CD4-positive, alpha-beta T cell treated with Interleukin-10 for 1 hour (primary cell): ENCODE measurements at places on chromosomes 12 and 14.

GRCh38 chr14:74945852-74946658 is 9.3 kb downstream of the PGF start:
- peak; percentile 79 for DNase-seq

DNA sequence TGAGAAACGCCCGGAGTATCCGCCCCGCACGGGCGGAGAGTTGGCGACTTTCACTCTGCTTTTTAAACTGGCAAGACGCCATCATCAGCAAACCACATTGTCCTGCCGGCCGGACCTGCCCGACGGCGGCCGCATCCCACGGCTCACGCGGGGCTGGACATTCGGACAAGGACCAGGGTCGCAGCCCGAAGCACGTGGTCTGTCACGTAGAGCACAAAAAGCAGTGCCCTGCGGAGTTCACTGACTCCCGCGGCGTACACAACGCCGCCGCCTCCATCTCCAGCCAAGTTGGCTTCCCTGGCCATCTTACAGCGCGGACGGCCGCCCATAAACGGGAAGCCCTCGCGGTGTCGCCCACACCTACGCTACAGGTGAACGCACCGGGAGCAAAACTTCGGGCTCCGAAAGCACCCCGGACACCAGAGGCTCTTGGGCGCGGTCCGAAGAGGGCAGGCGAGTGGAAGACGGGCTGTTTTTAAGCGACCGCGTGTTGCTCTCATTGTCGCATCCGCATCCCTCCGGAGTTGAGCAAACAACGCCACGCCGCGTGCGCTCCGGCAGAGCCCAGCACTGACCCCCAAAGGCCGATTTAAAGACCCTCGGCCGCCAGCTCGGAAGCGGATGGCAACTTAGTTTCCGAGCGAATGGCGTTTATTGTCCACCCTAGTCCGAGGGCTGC is 966 bp downstream of the SINHCAF start:
- DNase-seq, result peak; percentile 45

DNA sequence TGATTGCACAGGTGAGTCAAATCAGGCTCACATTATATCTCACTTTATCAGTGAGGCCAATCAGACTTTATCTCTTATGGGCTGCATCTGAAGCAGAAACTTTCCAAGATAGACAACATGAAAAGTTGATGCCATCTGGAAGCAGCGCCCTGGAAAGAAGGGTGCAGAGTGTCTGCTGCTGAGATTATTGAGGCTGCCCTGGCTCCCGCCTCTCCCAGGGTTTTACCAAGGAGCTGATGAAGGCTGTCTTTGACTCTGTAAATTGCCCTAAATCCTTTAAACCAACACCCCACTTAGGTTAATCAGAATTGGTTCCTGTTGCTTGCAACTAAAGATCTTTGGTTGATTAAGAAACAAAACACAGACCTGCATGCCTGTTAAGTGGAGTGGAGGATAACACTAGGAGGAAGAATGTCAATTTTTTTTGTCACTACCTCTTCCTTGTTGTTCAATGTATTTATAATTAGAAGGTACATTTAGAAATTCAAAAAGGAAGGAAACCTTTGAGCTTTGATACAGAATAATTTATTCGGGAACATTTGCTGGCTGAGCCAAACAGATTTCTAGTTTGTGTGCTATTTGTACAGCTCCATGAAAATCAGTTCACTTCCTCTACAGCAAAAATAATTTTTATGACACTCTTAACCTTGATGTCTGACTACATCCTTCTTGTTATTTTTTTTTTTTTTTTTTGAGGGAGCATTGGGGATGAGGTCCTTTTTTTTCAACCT is 104.1 kb downstream of the VEZT start:
- DNase-seq, result no peak

GRCh38 chr12:19819231-19819630 is 379.9 kb downstream of the AEBP2 start:
- DNase-seq, result no peak

DNA sequence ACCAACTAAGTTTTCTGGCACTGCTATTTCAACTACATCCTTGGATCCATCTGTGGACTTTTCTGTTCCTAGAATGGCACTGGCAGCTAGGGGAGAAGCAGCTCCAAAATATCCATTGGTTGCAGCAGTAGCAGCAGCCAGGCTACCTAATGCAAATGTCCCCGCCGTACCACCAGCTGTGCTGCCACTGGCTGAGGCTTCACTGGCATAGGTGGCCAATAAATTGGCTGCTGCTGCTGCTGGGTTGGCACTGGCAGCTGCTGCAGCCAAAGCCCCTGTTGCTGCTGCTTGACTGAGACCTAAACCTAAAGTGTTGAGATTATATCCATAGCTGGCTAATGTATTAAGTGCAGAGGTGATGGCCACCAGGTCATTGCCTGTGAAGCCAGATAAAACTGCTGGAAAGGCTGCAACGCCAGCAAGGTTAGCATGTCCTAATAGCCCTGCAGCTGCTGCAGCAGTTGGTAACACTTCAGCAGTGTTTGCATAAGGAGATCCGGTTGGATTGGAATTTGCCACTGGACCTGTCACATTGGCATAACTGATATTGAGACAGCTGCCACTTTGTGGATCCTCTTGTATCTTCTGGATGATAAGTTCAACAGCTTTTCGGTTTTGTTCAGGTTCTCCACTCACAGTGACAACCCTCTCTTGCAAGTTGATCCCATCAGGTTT is 149.5 kb downstream of the NOVA1 start:
- DNase-seq, result no peak

DNA sequence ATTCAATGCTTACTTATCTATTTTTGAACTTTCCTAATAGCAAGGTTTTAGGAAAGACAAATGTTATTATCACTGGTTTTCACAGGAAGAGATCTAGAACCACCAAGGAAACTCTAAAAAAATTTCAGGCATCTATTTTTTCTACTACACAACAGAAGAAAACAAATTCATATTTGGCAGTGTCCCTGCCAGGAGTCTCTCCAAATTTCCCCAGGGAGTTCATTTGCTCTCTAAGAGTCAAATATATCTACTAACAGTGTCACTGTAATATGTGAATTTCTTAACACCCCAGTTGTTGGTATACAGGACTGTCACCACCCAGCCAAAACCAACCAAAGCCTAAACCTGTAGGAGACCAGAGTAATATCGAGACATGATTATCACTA is 83.4 kb downstream of the STXBP6 start:
- DNase-seq, result no peak

GRCh38 chr12:53476769-53477209 is 22.5 kb downstream of the MAP3K12 start:
- DNase-seq, result peak; percentile 43

DNA sequence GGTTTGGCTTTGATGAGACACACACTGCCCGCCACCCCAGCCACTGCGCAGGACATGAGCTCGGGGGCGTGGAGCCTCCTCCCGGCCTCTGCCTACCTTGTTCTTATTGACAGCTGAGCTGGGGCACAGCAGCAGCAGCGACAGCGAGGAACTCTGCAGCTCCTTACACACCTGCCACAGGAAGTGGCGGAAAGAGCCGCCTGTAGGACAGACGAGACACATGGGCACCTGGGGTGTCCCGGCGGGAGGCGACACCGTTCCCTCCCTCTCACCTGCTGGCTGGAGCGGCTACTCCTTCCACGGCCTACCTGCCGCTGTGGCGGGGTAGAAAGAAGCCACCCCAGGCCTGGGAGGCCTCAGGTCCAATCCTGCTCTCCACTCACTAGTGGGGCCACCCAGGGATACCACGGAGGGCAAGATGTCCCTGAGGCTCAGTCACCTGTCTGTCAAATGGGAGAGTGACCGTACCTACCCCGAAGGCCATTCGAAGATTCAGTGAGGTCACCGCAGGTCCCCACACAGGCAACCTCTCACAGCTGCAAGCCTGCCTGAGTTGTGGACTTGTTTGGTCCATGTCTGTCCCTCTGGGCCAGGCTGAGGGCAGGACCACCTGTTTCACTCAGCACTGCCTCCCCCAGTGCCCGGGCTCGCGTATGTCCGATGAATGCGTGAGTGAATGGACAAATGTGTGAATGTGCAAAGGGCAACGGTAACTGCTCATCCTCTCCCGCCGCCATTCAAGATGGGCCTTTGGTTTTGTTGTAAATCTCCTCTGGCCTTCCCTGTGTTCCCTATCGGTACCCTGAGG is 42.6 kb downstream of the TRAFD1 start:
- no peak for DNase-seq

DNA sequence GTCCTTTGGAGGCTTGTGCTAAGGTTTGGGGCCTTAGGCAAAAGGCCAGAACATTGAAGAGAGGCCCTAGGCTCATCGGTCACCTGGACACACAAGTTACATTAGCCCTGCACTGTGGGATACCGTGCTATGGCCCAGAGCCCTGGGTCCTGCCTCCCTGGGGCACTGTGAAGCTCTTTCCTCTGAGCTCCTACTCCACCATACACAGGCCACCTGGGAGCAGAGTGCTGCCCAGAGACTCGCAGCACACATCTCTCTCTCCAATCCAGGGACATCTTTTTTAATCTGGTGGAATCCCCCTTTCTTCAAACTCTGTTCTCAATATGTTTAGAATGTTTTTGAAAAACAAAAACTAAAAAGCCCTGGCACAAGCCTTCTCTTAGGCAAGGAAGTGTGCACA is 314.2 kb upstream of the RGS6 start:
- DNase-seq, result no peak

GRCh38 chr12:78571953-78572352 is 292.6 kb upstream of the SYT1 start:
- no peak for DNase-seq

GRCh38 chr12:104180374-104180773 is 35.2 kb upstream of the TXNRD1 start:
- DNase-seq, result no peak

DNA sequence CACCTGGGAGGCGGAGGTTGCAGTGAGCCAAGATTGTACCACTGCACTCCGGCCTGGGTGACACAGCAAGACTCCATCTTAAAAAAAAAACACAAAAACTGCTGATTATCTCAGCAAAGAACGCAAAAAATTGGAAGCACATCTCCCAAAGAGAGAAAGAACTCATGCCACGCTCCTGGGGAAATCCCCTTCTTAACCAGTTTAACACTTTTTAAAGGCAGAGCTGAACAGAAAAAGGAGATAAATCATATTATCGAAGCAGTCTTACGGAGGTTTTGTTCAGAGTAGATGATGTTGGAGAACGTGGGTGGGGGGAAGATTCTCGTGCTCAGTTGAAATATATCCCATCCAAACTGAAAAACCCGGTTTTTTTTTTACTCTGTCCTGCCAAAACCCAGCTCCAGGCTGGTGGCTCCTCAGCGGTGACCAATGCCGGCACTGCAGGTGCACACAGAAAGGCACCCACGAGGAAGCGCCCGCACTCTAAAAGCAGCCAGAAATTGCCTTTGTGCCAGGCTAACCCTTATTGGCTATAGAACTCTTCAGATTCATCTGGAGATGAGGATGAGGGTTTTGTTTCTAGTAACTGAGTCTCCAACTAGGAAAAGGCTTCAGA is 100.2 kb upstream of the PARP11 start:
- DNase-seq, result no peak

DNA sequence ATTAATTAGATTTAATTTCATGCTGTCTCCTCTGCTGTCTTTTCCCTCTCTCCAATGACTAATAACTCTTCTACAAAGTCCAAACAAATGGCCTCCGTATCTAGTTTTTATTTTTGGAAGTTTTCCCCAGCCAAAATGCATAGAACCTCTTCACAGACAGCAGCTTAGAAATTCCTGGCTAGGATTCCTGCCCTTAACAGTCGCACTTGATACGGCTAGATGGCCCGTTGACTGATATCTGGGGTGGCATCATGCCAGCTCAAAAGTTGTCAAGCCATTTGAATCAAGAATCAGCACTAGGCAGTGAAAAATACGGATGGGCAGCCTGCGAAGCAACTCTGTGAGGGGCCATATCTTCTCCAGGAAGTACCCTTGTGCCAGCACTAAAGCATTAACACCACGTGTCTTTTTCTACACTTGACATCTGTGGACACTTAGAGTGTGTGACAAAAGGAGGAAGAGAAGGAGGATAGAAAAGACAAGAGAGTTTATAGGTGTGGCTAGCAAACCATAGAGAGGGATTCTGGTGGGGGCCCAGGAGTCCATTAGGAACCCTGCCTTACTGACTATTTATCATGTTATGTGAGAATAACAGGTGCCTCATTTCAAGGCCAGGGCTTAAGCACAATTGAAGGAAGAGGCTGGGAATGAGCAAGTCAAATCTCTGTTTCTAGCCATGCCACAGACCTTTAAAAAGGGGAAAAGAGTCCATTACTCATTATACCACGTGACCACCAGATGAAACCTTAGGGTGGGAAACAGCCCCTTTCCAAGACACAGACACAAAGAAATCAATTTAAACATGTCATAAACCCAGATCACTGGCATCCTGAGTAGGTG is 39.2 kb upstream of the KRR1 start:
- DNase-seq, result no peak

GRCh38 chr14:29126361-29126760 is 359.8 kb downstream of the FOXG1 start:
- DNase-seq, result no peak

DNA sequence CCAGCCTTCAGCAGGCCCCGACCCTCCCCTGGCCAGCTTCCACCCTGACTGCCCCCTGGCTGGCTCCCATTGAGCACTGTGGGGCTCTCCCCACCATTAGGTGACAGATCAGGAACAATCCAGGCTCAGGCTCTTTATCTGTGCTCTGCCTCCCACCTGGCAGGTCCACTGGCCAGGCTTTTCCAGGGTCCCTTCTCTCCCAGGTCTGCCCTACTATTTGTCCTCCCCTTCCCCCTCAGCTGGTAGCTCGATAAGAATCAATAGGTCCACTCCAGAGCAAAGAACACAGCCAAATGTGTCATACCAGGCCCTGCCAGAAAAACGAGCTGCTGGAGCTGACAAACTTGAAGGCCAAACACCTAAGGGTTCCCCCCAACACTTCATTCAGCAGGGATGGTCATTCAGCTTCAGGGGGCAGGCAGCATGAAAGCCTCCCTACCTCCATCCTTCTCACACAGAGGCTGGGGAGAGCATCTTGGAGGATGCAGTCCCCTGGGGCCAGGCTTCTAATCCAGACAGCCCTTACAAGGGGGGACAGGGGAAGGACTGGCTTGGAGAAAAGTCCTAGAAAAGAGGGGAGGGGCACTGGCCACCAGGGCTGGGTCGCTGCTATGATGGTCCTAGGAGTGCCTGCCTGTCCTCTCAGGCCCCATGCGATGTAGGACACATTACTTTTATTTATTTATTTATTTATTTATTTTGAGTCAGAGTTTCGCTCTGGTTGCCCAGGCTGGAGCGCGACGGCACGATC is 1.9 kb upstream of the KRT18 start:
- no peak for DNase-seq

GRCh38 chr14:51609955-51610283 is 41.8 kb upstream of the FRMD6 start:
- DNase-seq, result no peak

DNA sequence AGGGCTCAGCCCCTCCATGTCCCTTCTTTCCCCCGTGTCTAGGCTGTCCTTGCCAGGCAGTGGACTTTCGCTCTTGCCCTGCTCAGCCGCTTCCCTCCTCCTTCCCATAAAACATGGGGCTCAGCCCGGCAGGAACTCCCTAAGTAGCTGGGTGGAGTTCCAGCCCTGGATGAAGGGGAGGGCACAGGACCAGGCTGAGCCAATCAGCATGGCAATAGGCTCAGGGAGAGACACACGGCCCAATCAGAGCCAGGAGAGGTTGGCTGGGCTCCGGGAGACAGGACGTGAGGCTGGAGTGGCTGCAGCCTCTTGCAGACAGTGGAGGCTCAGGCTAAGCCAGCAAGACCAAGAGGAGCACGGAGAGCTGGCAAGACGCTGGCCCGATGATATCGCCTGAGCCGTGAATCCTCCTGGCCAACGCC is 54.3 kb downstream of the GALNT9 start:
- DNase-seq, result no peak

GRCh38 chr14:35044939-35045797 is 904 bp upstream of the FAM177A1 start:
- no peak for DNase-seq
